Stimulated activated CD4-positive, alpha-beta T cell treated with anti-CD3 and anti-CD28 coated beads, TNF-alpha, amount 100 ng/mL, for 4 hours (primary cell): ENCODE measurements at places on chromosomes 6 and 20.
A peak's percentile ranks its signal among the peaks of the same experiment; 100 is the strongest.

DNA sequence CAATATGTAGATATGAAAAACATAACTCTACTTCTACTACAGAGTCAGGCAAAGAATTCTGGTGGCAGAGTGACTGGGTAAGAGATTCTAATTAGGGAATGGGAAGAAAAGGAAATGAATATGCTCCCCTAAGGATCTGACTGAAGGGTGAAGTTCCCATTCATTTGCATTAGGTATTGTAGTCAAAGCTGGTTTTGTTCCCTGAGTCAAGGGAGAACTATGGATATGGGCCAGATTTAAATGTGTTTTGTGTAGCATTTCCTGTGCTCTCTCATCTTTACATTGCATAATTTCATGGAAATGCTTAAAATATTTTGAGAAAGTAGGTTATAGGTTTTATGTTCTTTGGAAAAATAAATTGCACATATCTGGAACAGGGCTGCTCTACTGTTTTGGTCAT, 299.7 kb downstream of the BTBD3 start:
- DNase-seq, result no peak

GRCh38 chr6:142395266-142395665, 93.5 kb downstream of the ADGRG6 start:
- DNase-seq, result no peak

DNA sequence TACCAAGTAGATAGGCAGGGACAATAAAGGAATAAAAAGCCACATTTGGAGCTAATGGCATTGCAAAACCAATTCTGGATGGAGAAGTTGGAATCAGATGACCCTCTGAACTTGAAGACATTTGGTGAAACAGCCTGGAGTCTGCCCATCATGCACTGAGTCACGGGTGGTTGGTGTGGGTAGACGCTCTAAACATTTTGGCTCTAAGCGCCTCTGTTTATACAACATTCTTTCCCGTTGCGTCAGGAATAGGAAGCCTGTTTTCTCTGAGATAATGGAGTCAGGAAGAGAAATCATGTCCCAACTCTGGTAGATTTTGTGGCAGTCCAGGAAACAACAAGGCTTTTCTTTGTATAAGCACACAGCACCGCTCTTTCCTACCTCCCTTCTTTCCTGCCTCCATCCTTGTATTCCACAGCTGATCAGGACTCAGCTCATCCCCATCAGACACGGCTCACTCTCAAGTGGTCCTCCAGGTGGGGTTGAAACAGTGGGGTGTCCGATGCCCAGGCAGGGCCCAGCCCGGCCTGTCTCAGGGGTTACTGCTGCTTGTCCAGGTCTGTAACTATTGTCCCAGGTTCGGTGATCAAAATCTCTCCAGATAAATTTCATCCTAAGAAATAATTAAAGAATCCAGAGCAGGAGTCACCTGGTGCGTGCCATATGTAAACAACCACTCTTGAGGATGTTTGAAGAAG, 12.1 kb upstream of the RAMACL start:
- no peak for DNase-seq

GRCh38 chr6:142304241-142304640, 2.4 kb downstream of the ADGRG6 start:
- DNase-seq, result no peak

GRCh38 chr20:50844430-50845100, 49.7 kb downstream of the BCAS4 start:
- no peak for DNase-seq

DNA sequence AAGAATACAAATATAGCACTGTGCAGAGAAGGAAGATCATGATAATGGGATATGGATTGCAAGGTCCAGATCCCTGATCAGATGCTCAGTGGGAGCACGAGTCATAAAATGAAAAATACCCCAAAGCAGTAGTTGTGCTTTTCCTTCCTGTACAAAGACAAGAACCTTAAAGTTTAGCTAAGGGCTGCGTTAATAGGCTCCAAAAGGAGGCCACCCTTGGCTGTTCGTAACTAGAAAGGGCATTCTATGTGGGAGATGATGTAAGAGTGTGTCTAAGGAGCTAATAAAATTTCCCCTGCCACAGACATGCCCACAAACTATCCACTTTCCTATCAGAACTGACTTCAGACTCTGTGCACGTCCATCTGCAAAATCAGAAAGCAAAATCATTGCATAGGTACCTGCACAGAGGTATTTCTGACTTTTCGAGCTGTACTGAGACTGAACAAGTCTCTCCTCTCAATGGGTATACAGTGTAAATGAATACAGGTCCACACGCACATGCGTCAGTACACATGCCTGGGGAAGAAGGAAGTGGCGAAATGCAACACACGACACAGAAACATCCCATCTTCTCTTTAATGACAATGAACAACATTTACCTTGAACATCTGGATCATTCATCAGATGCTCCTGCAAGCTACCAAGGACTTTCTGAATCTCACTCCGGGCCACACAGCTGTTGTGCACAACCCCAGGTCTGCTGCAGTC, 16.9 kb upstream of the ANKRD60 start:
- DNase-seq, result no peak

- no peak for DNase-seq
Measured at GRCh38 chr6:44349904-44350649, 7.6 kb downstream of the SPATS1 start.

- DNase-seq, result no peak
Measured at GRCh38 chr20:62522748-62523396, 47.1 kb upstream of the GATA5 start.

- no peak for DNase-seq
Measured at GRCh38 chr20:51189814-51190782, 167.2 kb upstream of the KCNG1 start.

GRCh38 chr6:3939368-3939958, 90.3 kb downstream of the FAM50B start:
- DNase-seq, result no peak

DNA sequence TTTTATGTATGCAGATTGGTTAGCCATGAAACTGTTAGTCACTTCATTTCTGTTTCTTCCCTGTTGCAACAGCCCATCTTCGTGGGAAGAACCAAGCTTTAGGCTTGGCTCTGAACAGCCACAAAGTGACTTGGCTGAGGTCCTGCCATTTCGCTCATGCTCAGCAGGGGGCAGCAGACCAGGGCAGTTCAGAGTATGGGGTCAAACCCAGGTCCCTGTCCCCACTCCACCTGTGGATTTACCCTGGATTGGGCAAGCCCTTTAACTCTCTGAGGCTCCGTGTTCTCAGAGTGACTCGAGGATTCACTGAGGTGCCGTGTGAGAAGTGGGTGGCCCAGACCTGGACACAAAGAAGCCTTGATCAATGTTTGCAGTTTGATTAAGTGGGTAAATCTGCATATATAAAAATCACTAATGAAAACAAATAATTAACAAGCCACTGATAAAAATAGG, 19.8 kb upstream of the MAP1LC3A start:
- no peak for DNase-seq

GRCh38 chr6:22113026-22113766, 183.6 kb downstream of the PRL start:
- DNase-seq, result no peak

- DNase-seq, result peak; percentile 40
Measured at GRCh38 chr6:33633462-33634158, 12.5 kb downstream of the ITPR3 start.

GRCh38 chr6:45791211-45792168, 224.2 kb downstream of the CLIC5 start:
- no peak for DNase-seq

GRCh38 chr6:31299511-31299910, 27.6 kb upstream of the HLA-C start:
- DNase-seq, result no peak

GRCh38 chr20:5463007-5463686, 146.4 kb upstream of the PROKR2 start:
- no peak for DNase-seq

DNA sequence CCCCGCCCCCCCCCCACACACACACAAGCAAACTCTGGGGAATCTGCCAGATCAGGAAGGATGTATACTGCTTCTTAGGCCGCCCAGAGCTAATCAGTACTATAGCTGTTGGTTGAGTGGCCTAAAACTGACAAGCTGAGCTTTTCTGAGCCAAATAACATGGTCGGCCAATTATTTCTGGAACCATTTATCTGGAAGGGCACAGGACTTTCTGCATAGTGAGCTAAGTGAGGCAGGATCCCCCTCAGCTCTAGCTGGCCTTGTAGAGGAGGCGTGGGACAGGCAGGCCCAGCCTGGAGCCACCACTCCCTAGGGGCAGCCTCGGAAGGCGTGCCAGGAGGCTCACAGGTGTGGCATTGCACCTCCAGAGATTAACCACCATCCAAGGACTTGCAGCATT, 200.1 kb downstream of the TMEM242 start:
- DNase-seq, result no peak
